ENCODE measurements at places on chromosomes 6 and 20.

GRCh38 chr20:9503526-9504245 lies 10.7 kb upstream of the LAMP5 start:
- no peak for DNase-seq

DNA sequence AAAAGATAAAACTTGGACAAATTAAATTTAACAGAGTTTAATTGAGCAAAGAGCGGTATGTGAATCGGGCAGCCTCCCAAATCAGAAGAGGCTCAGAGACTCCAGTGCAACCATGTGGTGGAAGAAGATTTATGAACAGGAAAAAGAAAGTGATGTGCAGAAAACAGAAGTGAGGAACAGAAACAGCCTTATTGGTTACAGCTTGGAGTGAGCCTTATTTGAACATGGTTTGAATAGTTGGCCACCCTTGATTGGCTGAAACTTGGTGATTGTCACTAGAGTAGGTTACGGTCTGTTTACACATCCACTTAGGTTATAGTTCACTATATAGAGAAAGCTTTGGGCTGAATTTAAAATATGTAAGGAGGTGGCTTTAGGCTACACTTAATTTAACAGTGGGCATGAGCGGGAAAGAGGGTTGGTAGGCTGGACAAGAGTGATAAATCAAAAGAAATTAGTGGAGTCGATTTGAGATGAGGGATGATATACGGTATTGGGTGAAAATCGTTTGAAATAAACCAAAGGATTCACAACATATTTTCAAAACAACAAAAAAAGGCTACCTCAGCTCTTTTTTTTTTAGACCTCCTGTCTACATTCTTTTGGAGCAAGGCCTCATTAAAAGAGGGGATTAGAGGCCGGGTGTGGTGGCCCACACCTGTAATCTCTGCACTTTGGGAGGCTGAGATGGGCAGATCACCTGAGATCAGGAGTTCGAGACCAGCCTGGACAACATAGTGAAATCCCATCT lies 84.3 kb upstream of the PREP start:
- DNase-seq: no peak

DNA sequence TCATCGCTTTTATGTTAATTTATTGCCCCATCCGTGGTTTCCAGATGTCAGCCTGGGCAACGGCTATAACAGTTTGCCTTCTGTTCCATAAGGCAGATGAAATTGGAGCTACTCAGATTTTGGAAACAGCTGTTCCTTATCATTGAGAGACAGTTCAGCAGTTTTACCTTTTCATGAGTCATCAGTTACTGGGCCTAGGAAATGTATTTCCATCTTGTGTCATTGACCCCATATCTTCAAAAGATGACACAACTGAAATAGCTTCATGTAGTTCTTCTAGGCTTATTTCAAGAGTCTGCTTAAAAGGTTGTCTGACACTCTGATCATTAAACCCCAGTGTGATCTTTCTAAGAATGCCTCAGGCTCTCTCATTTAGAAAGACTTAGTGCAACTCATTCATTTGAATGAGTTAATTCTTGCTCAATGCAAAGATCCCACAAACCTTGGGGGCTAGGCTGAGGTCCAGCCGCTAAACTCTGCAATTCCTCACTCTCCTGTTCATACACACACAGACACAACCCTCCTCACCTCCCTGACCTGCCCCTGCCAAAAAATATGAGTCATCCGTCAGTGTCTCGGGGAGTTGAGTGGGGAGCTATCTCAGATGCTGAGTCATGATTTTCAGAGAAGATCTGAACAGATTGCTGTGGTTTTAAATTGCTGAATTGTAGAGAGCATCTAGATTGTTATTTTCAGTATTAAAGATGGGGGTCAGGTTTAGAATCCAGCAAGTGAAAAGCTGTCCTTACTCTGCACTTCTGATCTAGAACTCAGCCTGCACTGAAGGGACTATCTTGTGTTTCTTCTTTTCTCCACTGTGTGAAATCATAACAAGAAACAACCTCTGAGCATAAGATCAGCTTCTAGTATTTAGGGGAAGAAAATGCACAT lies 61.8 kb downstream of the RPP40 start:
- no peak for DNase-seq

- DNase-seq: no peak
Observed at GRCh38 chr20:58511861-58512260, 3.3 kb downstream of the APCDD1L start.

- DNase-seq: no peak
Observed at GRCh38 chr6:49326347-49326746, 136.7 kb downstream of the MMUT start.

GRCh38 chr20:1146957-1147356 lies 28.6 kb downstream of the PSMF1 start:
- no peak for DNase-seq

- DNase-seq: no peak
Observed at GRCh38 chr6:2773449-2773848, 8.3 kb downstream of the WRNIP1 start.

GRCh38 chr6:168028181-168028580 lies 30.7 kb downstream of the KIF25 start:
- no peak for DNase-seq

DNA sequence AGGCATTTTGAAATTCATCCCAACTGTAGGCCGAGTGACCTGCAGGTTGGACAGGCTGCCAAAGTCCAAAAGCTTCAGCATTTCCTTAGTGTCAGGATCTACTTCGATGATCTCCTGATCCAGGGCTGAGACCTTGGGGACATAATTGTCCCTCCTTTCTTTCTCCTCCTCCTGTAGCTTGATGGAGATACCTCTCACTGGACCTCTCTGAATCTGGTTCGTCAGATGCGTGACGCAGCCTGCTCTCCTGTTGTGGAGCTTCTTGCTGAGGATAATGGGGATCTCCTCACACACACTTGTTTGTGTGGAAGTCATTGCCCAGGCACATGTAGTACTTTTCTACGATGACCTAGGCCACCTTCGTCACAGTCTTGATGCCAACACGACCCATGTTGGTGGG lies 1.5 kb upstream of the MAS1L start:
- DNase-seq: no peak

DNA sequence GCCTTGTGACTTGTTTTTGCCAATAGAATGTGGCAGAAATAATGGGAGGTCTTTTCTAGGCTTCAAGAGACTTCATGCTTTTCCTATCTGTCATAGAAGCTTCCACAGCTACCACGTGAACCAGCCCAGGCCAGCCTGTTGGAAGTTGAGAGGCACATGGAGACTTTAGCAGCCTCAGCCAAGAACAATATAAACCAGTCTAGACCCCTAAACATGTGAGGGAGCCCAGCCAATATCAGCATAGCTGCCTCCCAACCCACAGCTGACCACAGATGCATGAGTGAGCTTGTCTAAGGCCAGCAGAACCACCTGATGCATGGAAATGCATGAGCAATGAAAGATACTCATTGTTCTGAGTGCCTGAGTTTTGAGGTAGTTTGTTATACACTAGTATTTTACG lies 540.7 kb upstream of the BTBD3 start:
- DNase-seq: no peak

- DNase-seq: no peak
Observed at GRCh38 chr6:56714982-56715456, 72.3 kb upstream of the DST start.

- no peak for DNase-seq
Observed at GRCh38 chr6:147986846-147987245, 355.8 kb upstream of the SASH1 start.

Measured in stimulated activated CD4-positive, alpha-beta T cell treated with anti-CD3 and anti-CD28 coated beads, Interleukin-1b, Interleukin-23, amount 100 ng/mL, for 1 hour (primary cell).